Psoas muscle (tissue), 8 donors: ENCODE measurements at places on chromosomes 11 and 22. TPM values are rescaled to one million over a fixed set of nuclear protein-coding genes. Genes with fewer than 3 reads are reported as not detected.

GRCh38 chr11:67561971-67562619, 21.5 kb upstream of the GSTP1 start:
- H3K4me1 ChIP-seq = peaks cover 24% of the 10 kb centered on the region
- H3K27ac ChIP-seq = no peak overlapping the region
- no peaks in the 10 kb centered on the region for H3K27me3 ChIP-seq
- DNase-seq = no peak

GRCh38 chr11:74418509-74418895, 20.3 kb upstream of the PGM2L1 start:
- no peaks in the 10 kb centered on the region for H3K36me3 ChIP-seq
- H3K27me3 ChIP-seq = no peaks in the 10 kb centered on the region
- H3K4me3 ChIP-seq = no peak overlapping the region
- peaks cover 4% of the 10 kb centered on the region for H3K4me1 ChIP-seq

GRCh38 chr11:102683277-102683676, 22.3 kb downstream of the MMP27 start:
- H3K4me1 ChIP-seq = no peaks in the 10 kb centered on the region
- no peaks in the 10 kb centered on the region for H3K36me3 ChIP-seq
- H3K27ac ChIP-seq = no peak overlapping the region
- H3K4me3 ChIP-seq = no peak overlapping the region
- no peak for DNase-seq
- no peaks in the 10 kb centered on the region for H3K27me3 ChIP-seq

- H3K27me3 ChIP-seq = no peaks in the 10 kb centered on the region
- no peak overlapping the region for H3K27ac ChIP-seq
- H3K36me3 ChIP-seq = no peaks in the 10 kb centered on the region
- no peak for DNase-seq
Measured at GRCh38 chr11:129045150-129045549, 102.5 kb upstream of the TP53AIP1 start.

GRCh38 chr11:31986201-31986889, 104.5 kb upstream of the RCN1 start:
- no peak for DNase-seq
- no peak overlapping the region for H3K4me3 ChIP-seq
- no peaks in the 10 kb centered on the region for H3K4me1 ChIP-seq
- H3K36me3 ChIP-seq = no peaks in the 10 kb centered on the region
- no peak overlapping the region for H3K27ac ChIP-seq
- peaks cover 37% of the 10 kb centered on the region for H3K27me3 ChIP-seq

GRCh38 chr11:110883256-110883655, 171.0 kb upstream of the ARHGAP20 start:
- H3K36me3 ChIP-seq = no peaks in the 10 kb centered on the region
- no peaks in the 10 kb centered on the region for H3K4me1 ChIP-seq
- no peaks in the 10 kb centered on the region for H3K27me3 ChIP-seq
- no peak overlapping the region for H3K4me3 ChIP-seq
- no peak for DNase-seq

DNA sequence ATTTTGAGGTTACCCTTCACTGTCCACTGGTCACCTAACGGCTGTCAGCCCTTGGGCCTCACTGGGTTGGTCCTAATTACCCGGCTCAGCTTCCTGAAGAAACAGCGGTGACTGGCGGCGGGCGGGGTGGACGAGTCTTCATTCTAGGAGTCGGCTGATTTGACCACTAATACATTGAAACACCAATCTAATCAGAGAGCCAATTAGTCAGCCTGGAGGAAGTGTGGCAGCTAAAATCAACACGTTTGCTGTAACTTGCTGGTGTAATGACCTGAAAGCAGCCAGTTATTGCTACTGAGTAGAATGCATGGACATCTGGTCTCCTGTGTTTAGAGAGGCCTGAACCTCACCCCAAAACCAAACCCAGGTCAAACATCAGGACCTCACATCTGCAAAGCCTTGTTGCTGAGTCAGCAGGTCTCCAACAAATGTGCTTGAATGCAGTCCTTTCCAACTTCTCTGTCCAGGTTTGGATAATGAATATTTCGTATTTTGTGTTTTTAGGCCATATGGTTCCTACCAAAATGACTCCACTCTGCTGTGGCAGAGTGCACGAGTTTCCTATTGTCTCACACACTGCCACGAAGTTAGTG, 496.4 kb downstream of the BRD1 start:
- peak; percentile 8 for DNase-seq
- no peaks in the 10 kb centered on the region for H3K4me1 ChIP-seq
- H3K36me3 ChIP-seq = no peaks in the 10 kb centered on the region

Gene RIBC2
- not detected for total RNA-seq

Gene GLB1L2
- 1.3 TPM for total RNA-seq

Gene CCDC188
- total RNA-seq = 0.17 TPM

Gene MFNG
- 8.0 TPM for total RNA-seq

Gene LRRN4CL
- 2.4 TPM for total RNA-seq

DNA sequence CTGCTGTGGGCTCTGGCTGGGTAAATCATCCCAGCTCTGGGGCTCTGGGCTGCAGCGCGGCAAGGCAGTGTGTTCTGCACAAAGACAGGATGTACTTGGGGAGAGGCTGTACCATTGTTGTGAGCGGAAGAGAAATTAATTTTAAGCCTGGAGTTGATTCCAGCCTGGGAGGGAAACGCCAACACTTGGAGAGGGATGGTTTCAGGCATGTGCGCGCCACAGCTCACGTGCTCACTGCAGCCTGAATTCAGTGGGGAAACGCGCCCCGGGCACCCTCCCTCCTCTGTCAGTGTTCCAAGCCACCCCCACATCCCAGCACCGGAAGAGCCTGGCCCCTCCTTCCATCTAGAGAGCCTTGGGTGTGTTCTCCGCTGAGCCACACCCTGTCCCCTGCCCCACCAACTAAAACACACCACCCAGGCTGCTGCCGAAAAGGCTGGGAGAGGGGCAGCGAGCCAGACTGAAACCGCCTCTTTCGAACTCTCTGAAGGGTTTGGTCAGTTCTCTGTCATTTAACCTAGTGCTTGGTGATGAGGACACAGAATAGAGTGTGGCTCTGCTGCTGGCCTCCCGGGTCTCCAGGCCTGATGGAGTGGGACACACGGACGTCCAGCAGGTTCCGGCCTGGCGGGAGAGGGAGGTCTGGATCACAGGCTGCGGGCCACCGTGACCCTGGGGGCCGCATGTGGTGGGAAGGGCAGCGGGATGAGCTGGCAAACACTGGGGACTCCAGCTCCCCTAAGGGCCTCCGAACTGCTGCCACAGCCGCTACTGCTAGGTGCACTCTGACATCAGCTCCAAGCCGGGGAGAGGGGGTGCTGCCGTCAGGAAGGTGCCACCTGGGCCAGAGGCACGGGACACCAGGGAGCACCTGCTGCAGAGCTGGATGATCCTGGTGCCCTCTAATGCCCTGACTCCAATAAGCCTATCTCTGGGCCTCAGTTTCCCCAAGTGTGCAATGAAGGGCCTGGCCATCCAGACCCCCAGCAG, 230.8 kb downstream of the CTTN start:
- no peaks in the 10 kb centered on the region for H3K27me3 ChIP-seq
- DNase-seq = peak; percentile 31
- peaks cover 12% of the 10 kb centered on the region for H3K4me1 ChIP-seq
- no peak overlapping the region for H3K4me3 ChIP-seq
- H3K27ac ChIP-seq = no peak overlapping the region
- no peaks in the 10 kb centered on the region for H3K36me3 ChIP-seq

Gene PTPRCAP
- 1.4 TPM for total RNA-seq

DNA sequence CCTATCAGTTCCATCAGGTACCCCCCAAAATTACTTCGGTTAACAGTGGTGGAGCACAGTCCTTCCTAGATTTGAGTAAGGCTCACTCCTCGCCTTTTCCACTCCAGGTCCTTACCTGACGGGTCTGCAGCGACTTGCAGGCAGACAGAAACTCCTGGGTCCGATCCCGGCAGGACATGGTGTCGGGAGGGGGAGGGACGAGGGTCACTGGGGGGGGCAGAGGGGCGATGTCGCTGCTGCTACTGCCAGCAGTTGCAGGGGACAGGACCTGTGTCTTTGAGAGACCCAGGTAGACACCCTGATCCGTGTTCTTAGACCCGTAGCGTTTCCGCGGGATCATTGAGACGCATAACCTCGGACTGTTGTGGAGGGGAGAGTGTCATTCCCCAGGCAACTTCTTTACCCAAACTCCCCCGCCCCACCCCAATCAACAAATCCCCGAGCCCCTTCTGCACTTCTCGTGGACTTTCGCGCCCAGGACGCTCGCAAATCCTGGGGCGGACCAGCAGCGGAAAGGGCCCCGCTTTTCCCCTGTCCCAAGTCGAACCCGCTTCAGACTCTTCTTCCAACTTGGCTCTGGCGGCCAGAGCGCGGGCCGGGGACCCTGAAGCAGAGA, 839 bp downstream of the STX5 start:
- peak overlapping the region; percentile 99 for H3K4me3 ChIP-seq
- H3K4me1 ChIP-seq = peaks cover 27% of the 10 kb centered on the region
- peak overlapping the region; percentile 98 for H3K27ac ChIP-seq
- peaks cover 67% of the 10 kb centered on the region for H3K36me3 ChIP-seq
- DNase-seq = no peak

GRCh38 chr11:93783765-93784144, 327 bp upstream of the MED17 start:
- H3K27me3 ChIP-seq = no peaks in the 10 kb centered on the region
- H3K36me3 ChIP-seq = no peaks in the 10 kb centered on the region
- peak overlapping the region; percentile 88 for H3K27ac ChIP-seq

- H3K4me1 ChIP-seq = no peaks in the 10 kb centered on the region
- no peak overlapping the region for H3K27ac ChIP-seq
- H3K27me3 ChIP-seq = no peaks in the 10 kb centered on the region
- no peak overlapping the region for H3K4me3 ChIP-seq
- H3K36me3 ChIP-seq = no peaks in the 10 kb centered on the region
Measured at GRCh38 chr11:69573761-69574607, 67.0 kb upstream of the CCND1 start.

Gene GAL3ST1
- total RNA-seq = 0.80 TPM

DNA sequence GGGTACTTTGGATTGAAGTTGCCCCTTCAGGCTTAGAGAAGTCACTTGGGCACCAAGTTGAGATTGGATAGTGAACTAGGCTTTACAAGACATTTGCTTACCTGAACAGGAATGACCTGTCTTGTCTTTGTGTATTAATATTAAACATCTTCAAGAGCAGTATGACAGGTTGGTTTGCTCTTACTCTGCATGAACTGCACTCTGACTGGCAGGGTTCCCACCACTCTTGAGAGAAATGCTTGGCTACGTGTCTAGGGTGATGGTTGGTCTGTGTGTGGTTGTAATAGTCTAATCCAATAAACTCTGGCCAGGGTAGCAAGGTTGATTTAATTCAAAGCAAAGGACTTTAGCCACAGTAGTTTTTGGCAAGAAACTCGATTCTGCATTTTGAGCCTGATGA, 20.1 kb upstream of the SPTBN2 start:
- peaks cover 2% of the 10 kb centered on the region for H3K4me1 ChIP-seq
- H3K36me3 ChIP-seq = no peaks in the 10 kb centered on the region
- H3K27me3 ChIP-seq = no peaks in the 10 kb centered on the region
- H3K4me3 ChIP-seq = no peak overlapping the region

- H3K4me1 ChIP-seq = peaks cover 10% of the 10 kb centered on the region
- H3K27ac ChIP-seq = no peak overlapping the region
- no peak for DNase-seq
- H3K36me3 ChIP-seq = no peaks in the 10 kb centered on the region
- H3K4me3 ChIP-seq = no peak overlapping the region
Measured at GRCh38 chr11:44944853-44945235, 5.8 kb downstream of the TP53I11 start.

- DNase-seq = no peak
- no peak overlapping the region for H3K4me3 ChIP-seq
- H3K27ac ChIP-seq = no peak overlapping the region
- H3K36me3 ChIP-seq = no peaks in the 10 kb centered on the region
- no peaks in the 10 kb centered on the region for H3K27me3 ChIP-seq
Measured at GRCh38 chr11:36132940-36133339, 156.3 kb downstream of the COMMD9 start.

DNA sequence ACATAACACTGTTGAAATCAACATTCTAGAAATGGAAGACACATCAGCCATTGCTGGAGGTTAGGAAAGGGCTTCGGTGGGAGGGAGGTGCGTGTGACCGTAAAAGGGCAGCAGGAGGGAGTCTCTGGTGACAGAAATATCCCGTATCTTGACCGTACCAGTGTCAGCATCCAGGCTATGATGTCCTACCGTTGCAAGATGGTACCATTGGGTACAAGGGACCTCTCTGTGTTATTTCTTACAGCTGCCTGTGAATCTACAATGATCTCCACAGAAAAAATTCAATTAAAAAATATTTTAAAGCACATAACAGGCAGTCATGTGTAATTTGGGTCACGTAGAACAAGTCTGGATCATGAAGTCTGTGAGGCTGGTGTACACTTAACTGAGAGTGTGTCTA, 27.4 kb upstream of the SEPTIN5 start:
- DNase-seq = no peak
- no peaks in the 10 kb centered on the region for H3K27me3 ChIP-seq
- no peak overlapping the region for H3K27ac ChIP-seq

DNA sequence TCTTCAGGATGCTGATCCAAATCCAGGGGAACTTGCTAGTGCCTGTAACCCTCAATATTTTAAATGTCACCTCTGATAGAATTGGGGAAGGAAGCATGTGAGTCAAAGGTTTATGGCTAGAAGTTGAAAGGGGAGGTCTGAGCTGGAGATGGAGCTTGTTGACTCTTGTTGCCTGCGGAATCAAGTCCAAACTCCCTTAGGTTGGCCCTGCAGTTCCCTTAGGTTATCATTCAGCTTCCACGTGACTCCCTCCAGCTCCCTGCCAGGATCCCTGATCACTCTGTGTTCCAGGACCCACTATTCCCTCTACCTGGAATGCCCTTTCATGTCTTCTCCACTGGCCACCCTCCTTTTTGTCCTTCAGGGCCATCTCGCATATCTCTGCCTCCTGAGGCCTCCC, 26.2 kb upstream of the LIPT2 start:
- H3K27ac ChIP-seq = no peak overlapping the region
- no peaks in the 10 kb centered on the region for H3K4me1 ChIP-seq
- no peak for DNase-seq
- no peak overlapping the region for H3K4me3 ChIP-seq
- no peaks in the 10 kb centered on the region for H3K27me3 ChIP-seq

- H3K27ac ChIP-seq = peak overlapping the region; percentile 98
- H3K36me3 ChIP-seq = no peaks in the 10 kb centered on the region
- no peaks in the 10 kb centered on the region for H3K27me3 ChIP-seq
Measured at GRCh38 chr11:86066033-86066432, 2.9 kb downstream of the PICALM start.

Gene ENDOD1
- 34.9 TPM for total RNA-seq

Gene SMC1B
- not detected for total RNA-seq

DNA sequence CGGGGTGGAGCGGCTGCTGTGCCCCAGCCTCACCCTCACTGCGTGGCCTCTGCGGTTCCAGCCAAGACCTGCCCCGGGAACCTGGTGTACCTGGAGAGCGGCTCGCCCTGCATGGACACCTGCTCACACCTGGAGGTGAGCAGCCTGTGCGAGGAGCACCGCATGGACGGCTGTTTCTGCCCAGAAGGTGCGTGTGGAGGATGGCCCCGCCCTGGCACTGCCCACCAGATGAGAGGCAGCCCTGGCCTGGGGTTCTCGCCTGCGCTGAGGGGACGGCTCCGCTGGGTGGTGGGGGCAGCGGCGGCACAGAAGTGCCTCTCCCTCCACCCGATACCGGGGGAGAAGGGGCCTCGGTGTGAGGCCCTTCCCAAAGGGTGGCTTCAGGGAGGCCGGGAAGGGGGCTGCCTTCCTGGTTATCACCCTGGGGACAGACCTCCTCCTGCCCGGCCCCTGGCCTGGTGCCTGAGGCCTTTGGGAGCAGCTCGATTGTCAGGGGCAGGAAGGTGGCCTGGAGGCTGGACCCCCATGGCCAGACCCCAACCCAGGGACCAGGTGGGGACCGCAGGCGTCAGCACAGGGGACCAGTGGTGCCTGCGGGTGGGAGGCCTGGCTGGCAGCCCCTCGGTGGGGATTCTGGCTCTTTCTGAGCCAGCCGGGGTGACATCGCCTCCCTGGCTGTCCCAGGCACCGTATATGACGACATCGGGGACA, 7.1 kb downstream of the MUC2 start:
- H3K4me3 ChIP-seq = no peak overlapping the region
- H3K36me3 ChIP-seq = no peaks in the 10 kb centered on the region
- no peaks in the 10 kb centered on the region for H3K4me1 ChIP-seq
- H3K27ac ChIP-seq = no peak overlapping the region
